ENCODE measurements at places on chromosomes 2 and 18.

DNA sequence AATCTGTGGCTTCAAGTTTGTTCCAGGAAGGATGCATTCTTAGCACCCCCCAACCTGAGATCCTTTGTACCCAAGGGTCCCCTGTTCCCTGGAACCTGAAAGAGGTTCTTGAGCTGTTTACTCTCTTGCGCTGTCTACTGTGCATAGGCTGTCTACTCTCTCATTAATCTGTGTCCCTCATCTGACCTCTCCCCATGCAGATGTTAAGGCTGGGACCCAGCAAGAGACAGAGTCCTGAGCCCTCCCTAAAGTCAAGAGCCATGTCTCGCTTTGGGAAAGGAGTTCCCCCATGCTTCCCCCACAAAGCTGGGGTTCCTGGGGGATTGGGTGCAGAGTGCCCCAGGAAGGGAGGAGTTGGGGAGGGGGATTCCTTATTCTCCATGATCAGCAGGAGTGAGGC is 312.9 kb downstream of the CYP26B1 start:
- DNase-seq, result no peak

GRCh38 chr2:186101616-186102015 is 363.0 kb downstream of the FSIP2 start:
- DNase-seq, result no peak

DNA sequence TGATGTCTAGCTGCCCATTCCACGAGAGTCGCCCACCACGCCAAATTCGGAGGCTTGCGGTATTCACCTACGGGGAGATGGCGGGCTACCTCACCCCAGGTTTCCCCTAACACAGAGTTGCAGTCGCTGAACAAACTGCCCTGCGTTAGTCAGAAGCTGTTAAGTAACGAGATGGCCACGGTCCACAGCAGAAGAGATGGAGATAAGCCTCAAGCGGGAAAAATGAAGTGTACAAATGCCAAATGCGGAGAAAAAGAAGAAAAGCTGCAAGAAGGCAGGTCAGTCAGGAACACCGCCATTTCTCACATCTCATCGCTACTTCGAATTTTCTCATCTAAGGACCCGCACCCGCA is 425 bp downstream of the ASB3 start:
- peak; percentile 41 for DNase-seq

DNA sequence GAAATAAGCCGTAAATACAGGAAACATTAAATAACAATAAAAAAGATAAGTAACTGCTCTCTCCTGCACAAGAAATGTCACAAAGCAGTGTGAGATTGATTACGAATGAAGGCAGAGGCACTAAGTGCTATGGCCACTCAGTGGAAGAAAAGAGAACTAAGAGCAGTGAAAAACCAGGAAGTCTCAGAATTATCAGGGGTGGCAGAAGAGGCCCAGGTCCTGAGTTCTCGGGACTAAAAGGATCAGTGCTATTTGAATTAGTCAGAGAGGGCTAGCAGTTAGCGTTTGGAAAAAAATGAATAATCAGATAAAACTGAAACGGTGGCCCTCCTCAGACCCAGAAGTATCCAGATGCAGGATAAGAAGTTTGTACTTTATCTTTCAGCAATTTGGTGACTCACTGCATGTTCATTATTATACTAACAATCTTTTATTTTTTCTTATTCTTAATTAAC is 367.1 kb downstream of the ZEB2 start:
- DNase-seq, result no peak

DNA sequence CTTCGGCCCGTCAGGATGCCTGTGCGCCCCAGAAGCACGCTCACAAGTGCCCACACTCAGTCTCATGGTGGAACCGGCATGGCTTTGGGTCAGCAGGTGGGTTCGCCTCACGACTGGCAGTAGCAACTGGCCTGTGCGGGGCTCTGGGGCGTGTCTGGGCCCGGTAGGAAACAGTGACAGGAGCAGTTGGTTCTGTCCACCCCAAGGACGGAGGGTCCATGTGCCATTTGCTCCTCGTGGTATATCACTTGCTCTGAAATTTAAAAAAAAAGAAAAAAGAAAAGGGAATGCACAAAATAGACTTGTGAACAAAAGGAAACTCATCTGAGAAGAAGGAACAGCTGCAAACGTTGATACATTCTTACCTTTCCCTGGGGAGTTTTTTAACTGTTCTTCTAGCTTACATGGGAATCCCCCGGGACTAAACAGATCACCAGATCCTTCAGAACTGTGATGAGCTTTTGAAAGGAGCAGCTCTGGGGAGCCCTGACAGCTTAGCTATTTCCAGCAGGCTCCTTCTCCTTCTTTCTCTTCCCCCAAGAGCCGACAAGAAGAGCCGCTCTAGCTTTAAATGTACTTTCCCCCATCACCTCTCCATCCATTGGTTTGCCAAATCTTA is 42.8 kb downstream of the TRAPPC12 start:
- no peak for DNase-seq

DNA sequence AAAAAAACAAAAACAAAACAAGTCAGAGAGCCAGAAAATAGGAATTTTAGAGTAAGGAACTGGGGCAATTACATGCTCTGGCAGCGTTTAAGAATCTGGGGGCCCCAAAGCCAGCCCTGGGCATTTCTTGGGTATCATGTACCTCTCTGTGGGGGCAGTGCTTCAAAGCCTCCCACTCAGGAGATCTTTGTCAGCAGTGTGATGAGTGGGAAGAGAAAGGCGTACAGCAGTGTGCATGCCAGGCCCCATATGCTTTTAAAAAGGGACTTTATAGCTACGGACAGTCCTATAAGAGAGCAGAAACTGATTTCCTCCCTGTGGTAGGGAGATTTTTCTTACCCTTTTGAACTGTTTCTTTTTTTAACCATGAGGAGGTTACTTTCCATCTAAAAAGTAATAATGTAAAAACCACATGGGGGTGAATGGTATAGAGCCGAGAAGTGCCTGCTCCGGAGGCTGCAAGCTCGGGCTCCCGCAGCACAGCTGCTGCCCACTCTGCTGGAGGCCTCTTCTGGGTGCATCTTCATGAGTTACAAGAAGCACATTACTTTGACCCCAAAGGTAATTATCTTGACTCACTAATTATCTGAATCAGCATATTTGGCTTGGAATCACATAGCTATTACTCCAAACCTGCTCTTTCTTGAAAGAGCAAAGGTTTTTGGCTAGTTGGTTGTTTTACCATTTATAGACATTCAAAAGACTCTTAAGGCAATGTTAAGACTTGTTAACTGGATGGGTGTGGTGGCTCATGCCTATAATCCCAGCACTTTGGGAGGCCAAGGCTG is 46.4 kb downstream of the PROC start:
- DNase-seq, result no peak

DNA sequence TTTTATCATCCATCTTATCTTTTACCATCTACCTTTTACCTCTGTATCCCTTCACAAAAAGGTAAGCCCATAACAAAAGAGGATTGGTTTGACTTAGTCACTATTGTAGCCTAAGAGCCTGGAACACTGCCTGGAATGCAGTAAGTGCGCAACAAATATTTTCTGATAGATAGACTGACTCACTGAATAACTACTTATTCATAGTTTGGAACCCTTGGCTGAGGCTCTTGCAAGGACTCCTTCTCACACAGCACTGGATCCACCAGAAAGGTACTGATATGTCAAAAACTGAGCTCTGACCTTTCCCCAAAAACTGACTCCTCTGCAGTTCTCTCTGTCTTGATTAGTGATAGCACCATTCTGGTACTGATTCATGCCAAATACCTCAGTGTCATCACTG is 426.7 kb downstream of the SETBP1 start:
- no peak for DNase-seq

- no peak for DNase-seq
Observed at GRCh38 chr18:22230471-22230945, 61.1 kb downstream of the GATA6 start.

DNA sequence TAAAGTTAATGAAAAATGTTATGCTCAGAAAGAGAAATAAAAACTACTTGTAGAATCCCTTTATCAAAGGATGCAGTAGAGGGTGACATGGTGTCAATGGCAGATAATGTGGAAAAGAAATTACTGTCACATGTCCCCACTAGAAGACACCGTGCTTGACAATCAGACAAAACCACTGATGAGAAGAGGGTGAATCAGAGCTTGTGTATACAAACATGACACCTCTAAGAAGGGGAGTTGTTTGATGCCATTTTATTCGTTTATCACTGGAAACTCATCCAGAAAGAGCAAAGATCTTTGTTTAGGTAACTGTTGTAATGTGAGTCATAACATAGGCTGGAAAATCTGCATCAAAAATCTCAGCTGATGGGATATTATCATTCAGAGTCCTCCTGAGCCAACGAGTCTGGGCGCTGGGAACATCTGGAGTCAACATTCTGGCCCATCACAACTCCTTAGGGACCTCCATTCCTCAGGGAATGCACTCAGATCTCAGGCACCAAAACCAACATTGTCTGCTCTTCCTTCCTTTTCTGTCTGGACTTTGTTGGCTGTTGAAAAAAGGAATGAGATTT is 49.5 kb upstream of the RAB12 start:
- peak; percentile 68 for DNase-seq
